SJSA1 (cell line): ENCODE measurements at places on chromosomes 3 and 15. TPM values are rescaled to one million over a fixed set of nuclear protein-coding genes. Genes with fewer than 3 reads are reported as not detected.

The MYH15 gene
- total RNA-seq = 0.05 TPM in 1 of 2 replicates, not detected in the other

The ZFYVE19 gene
- total RNA-seq = 33.8 and 39.2 TPM in 2 replicates

The CPB1 gene
- total RNA-seq = not detected in 2 replicates

The GRIP2 gene
- total RNA-seq = 4.0 and 5.3 TPM in 2 replicates

The FOXB1 gene
- total RNA-seq = not detected in 2 replicates

The TTLL13 gene
- not detected in 2 replicates for total RNA-seq

The MED12L gene
- total RNA-seq = 0.29 TPM in 1 of 2 replicates, not detected in the other

- no peak overlapping the region for H3K27ac ChIP-seq
- no peak overlapping the region for H3K4me3 ChIP-seq
- no peaks in the 10 kb centered on the region for H3K4me1 ChIP-seq
- DNase-seq = no peak
- no peaks in the 10 kb centered on the region for H3K27me3 ChIP-seq
- no peaks in the 10 kb centered on the region for H3K36me3 ChIP-seq
These were observed 30.5 kb downstream of the CHST2 start for GRCh38 chr3:143150071-143150470.

GRCh38 chr3:42686832-42687650 is 1.7 kb downstream of the KLHL40 start:
- DNase-seq = no peak
- H3K27me3 ChIP-seq = no peaks in the 10 kb centered on the region
- H3K36me3 ChIP-seq = no peaks in the 10 kb centered on the region
- H3K27ac ChIP-seq = no peak overlapping the region

GRCh38 chr3:189563853-189564563 is 67.2 kb upstream of the TP63 start:
- no peaks in the 10 kb centered on the region for H3K36me3 ChIP-seq
- no peak for DNase-seq
- H3K4me1 ChIP-seq = peaks cover 7% of the 10 kb centered on the region; the same call in 1 of the 2 replicates
- H3K27ac ChIP-seq = no peak overlapping the region

DNA sequence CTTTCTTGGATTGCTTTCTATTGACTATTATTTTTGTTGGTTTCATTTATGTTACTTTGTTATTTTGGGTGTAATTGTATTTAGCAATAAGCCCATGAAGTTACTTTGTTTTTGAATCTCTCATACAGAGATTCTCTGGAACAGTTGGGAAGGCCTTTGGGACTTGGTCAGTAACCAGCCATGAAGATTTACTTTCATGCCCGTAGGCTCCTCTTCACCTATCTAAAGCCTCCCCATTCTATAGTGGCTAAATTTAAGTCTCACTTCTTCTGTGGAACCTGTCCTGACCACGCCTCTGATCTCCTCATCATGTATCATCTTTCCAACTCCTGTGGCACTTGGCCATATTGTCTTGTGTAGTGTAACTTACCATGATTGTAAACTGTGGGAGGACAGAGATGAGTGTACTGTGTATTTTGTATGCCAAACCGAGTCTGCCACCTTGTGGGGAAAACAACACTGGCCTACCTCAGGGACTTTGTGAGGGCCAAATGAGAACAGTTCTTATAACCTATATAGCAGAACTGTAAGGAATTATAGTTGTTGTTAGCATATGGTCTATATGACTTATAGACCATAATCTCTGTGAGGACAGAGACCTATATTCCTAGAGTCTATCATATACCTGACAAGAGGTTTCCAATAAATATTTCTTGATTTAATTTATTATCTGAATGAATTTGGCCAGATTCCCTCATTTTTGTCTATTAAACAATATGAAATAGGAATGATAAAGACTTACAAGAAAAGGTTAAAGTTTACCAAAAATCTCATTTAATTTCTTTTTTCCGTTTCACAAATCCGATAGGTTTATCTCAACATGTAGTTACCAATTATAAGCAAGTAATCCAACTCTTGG is 75.0 kb downstream of the STARD9 start:
- no peaks in the 10 kb centered on the region for H3K4me1 ChIP-seq
- no peak overlapping the region for H3K27ac ChIP-seq
- no peak overlapping the region for H3K4me3 ChIP-seq
- peak; percentile 63 for DNase-seq

- DNase-seq = no peak
- H3K27me3 ChIP-seq = no peaks in the 10 kb centered on the region
- no peaks in the 10 kb centered on the region for H3K36me3 ChIP-seq
These were observed 69.5 kb upstream of the CMC1 start for GRCh38 chr3:28171962-28172361.

- no peak overlapping the region for H3K4me3 ChIP-seq
- no peak overlapping the region for H3K27ac ChIP-seq
- peaks cover 31% of the 10 kb centered on the region for H3K27me3 ChIP-seq
- H3K36me3 ChIP-seq = no peaks in the 10 kb centered on the region
- peaks cover 14% of the 10 kb centered on the region for H3K4me1 ChIP-seq
- DNase-seq = peak; percentile 64
These were observed 33.3 kb upstream of the VPS33B start for GRCh38 chr15:91055548-91056331.

GRCh38 chr3:37217098-37217849 is 42.9 kb upstream of the LRRFIP2 start:
- peaks cover 13% of the 10 kb centered on the region for H3K4me1 ChIP-seq
- no peak overlapping the region for H3K27ac ChIP-seq
- H3K27me3 ChIP-seq = no peaks in the 10 kb centered on the region
- no peak for DNase-seq
- H3K4me3 ChIP-seq = no peak overlapping the region

DNA sequence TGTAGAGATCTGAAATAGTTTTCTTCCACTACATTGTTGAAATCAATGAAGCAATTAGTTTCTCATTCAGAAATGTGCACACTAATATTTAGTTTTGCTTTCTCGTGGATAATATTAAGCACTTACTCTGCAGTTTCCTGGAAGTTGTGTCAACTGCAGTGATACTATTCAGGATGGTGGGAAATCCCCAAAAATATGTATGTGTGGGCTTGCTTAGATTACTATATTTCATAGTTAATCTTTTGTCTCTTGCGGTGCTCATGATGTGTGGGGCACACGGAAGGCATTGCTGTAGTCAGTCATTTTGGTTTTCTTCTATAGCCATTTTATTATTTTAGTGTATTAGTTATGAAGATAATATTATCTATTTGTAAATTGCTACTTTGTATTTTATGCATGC is 19.7 kb downstream of the RAB11A start:
- H3K27me3 ChIP-seq = no peaks in the 10 kb centered on the region
- no peak overlapping the region for H3K4me3 ChIP-seq
- no peak overlapping the region for H3K27ac ChIP-seq
- no peak for DNase-seq
- H3K36me3 ChIP-seq = peaks cover 73% of the 10 kb centered on the region
- no peaks in the 10 kb centered on the region for H3K4me1 ChIP-seq

DNA sequence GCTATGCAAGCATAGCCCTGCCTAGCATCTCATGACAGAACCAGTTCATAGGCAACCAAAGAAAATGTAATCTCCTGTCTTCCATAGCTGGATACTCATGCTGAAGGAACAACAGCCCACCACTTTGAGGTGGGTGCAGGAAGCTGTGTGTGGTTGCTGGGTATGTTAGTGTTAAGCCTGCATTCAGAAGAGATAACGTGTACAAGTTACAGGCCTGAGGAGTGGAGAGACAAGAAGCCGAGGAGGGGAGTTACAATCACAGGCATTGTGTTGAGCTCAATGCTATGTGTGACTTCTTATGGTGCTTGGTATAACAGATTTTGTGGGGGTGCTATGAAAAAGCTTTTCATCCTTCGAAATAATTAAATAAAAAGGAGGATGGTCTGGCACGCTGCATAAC is 42.8 kb upstream of the SECISBP2L start:
- no peaks in the 10 kb centered on the region for H3K4me1 ChIP-seq
- no peaks in the 10 kb centered on the region for H3K27me3 ChIP-seq
- H3K36me3 ChIP-seq = no peaks in the 10 kb centered on the region
- H3K27ac ChIP-seq = no peak overlapping the region
- H3K4me3 ChIP-seq = no peak overlapping the region
- DNase-seq = no peak
